ENCODE measurements at places on chromosomes 4 and X.
A peak's percentile ranks its signal among the peaks of the same experiment; 100 is the strongest.

DNA sequence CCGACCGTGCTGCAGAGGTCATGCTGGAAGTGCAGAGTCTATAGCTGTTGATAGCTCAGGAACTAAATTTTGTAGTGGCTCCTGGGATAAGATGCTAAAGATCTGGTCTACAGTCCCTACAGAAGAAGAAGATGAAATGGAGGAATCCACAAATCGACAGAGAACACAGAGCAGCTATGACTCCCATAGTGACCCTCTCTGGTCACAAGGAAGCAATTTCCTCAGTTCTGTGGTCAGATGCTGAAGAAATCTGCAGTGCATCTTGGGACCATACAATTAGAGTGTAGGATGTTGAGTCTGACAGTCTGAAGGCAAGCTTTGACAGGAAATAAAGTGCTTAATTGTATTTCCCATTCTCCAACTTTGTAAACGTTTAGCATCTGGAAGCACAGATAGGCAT is 8.8 kb downstream of the MANBA start:
- DNase-seq, result no peak

- DNase-seq, result no peak
Observed at GRCh38 chrX:38599796-38600755, 38.7 kb downstream of the TSPAN7 start.

- DNase-seq, result peak; percentile 69
Observed at GRCh38 chr4:1711571-1712215, 426 bp downstream of the SLBP start.

DNA sequence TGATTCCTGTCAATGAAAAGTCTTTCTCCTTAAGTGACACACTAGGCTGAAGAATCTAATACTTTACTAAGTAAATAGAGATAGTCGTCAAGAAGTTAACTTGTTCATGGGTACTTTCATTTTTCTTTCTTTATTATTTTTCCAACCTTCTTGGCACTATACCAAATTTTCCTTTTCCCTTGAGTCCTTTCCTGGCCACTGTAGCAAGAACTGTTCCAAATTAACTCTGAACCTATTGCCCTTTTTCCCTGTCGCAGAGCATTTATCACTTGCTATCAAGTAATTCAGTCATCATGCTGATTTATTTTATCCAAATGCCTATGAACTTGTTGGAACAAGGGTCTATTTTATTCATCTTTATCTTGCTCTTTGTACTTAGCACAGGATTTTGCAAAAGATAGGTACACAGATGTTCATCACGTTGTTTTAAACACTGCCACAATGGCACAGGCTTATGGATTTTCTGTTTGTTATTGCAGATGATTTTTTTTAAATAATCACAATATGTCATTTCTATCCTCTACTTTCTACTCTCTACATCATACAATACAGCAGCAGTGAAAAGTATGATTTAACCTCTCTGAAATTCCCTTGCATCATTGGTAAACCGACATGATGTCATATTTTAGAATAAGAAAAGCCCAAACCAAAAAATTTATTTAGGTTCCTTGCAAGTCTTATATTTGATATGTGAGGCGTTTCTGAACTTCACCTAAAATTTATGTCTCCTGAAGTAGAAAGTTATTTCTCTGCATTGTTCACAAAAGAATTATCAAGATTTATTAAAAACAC is 2352.3 kb downstream of the PCDH7 start:
- no peak for DNase-seq

DNA sequence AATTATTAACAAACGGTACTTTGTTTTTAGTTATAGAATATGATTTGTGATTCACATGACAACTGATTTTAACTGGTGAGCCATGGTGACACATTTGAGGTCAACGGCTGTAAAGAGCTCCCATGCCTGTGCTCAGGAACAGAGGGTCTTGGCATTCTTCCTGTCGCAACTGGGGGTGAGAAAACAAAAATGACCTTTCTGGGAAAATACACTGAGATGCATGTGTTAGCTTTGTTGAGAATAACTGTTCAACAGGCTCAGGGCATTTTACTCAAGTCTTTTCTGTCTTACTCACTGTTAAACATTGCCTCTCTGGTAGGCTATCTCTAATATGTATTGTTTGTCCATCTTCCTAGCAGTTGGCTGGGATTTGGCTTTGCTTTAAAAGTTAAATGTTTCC is 57.1 kb upstream of the HPGD start:
- DNase-seq, result no peak

DNA sequence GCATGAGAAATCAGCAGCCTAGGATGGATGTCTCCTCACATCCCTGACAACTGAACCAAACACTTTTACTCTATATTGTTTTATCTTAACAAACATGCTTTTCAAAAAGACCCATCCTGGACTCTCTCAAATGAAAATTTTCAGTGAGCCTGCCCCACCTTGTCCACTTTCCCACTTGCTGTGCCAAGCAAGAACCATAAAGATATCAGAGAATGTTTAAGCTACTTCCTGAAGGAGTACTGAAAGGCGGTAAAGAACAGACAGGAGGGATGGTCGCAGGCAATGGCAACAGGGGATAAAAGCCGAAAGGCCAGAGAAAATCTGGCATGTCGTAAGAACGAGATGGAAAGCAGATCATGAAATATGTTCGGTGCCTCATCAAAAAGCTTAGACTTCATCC is 10.5 kb downstream of the APBB2 start:
- no peak for DNase-seq

GRCh38 chr4:85725721-85726170 is 250.8 kb downstream of the ARHGAP24 start:
- DNase-seq, result peak; percentile 21

DNA sequence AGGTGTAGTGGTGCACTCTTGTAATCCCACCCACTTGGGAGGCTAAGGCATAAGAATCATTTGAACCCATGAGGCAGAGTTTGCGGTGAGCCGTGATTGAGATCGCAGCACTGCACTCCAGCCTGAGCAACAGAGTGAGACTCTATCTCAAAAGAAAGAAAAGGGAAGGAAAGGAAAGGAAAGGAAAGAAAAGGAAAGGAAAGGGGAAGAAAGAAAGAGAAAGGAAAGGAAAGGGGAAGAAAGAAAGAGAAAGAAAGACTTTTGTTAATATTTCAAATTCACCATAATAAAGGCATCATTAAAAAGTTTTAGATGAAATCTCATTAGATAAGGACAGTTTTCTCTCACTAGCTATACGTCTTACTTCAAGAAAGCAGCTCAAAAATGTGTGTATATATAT is 660.5 kb upstream of the ATOH1 start:
- DNase-seq, result no peak

GRCh38 chr4:118918388-118918787 is 29.7 kb downstream of the SYNPO2 start:
- no peak for DNase-seq

DNA sequence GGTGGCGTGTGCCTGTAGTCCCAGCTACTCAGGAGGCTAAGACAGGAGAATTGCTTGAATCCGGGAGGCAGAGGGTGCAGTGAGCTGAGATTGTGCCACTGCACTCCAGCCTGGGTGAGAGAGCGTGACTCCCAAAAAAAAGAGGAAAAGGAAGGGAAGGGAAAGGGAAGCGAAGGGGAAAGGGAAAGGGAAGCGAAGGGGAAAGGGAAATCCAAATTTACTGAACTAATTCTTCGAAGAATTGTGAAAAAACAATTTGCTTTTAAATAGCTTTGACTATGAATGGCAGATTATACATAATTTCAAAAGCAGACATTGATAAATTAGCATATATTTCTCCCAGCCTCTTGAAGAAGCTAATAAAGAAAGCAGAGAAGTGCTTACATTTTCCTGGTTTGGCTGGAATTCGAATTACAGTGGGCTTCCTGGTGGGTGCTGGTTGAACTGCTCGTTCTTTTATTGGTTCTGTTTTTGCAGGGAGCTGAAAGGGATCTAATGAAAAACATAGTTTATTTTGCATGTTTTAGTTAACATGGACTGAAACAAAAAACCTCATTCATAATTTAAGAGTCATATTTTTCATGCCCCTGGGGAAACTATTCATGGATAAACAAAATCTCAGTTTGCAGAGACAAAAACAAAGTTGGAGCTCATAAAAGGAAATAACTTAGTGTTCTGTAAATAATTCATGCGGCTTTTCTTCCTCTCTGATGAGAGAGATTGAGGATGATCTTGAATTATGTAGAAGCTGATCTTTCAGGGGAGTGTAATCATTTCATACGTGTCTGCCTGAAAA is 66.0 kb downstream of the RPS3A start:
- DNase-seq, result no peak

DNA sequence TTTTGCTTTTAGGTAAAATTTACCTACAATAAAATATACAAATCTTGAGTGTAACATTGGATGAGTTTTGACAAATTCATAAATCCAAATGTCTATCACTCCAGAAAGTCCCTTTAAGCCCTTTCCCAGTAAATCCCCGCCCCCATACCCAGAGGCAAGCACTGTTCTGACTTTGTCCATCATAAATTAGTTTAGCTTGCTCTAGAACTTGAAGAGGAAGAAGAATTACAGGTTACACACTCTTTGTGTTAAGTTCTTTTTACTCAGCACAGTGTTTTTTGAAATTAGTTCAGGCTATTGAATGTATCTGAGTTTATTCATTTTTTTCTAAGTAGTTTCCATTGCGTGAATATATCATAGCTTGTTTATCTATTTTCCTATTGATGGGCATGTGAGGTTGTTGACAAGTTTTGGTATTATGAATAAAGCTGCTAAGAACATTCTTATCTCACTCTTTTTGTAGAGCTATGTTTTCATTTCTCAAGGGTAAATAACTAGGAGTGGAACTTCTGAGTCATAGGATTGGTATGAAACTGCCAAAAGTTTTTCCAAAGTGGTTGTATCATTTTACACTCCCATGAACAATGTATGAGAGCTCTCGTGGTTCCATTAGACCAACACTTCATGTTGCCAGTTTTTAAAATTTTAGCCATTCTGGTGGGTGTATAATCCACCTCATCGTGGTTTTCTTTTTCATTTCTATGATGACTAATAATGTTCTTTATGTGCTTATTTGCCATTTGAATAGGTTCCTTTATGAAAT is 22.4 kb upstream of the HPSE start:
- no peak for DNase-seq

DNA sequence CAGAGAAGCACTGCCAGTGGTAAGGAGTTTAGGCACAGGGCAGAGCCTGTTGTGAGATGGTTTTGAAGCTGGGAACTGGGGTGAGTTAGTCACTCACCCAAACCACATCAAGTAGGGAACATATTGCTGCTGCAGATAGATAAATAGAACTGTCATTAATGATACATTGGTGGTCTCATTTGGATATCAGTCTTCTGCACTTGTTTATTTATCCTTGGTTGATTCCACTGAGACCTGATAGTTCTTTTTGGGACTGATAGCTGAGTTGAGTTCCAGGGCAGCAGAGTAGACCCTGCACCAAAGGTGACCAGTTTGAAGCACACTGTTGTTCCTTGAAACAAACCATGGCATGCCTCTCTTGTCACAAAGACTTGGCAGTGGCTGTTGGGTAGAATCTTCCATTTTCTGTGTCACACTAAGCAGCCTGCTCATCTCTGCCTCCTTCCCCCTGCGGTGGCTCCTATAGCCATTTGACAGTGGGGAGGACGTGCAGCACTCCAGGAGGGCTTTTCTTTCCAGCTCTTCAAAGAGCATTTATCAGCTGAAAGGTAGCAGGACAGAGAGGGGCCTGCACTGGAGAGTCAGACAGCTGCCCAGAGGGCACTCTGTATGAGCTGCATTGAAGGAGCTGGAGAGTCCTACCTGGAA is 59.7 kb upstream of the TMEM164 start:
- no peak for DNase-seq

GRCh38 chr4:76197031-76197743 is 16.4 kb downstream of the SCARB2 start:
- DNase-seq, result no peak

DNA sequence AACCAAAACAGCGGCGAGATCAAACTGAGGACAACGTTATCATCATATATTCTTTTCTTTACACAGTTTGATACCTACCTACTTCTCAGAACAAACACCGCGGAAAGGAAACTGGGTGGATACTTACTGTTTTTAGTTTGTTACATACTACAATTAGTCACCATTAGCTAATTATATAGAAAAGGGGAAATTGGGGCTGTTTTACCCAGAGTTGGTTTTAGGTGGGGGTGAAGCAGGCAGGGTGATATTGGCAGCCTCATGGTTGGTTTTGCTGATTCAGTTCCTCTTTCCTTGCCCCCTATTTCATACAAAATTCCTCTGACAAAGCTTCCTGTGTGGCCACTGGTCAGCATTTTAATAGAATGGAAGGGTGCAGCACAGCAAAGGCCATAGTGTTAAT is 77.8 kb downstream of the SORBS2 start:
- DNase-seq, result no peak

DNA sequence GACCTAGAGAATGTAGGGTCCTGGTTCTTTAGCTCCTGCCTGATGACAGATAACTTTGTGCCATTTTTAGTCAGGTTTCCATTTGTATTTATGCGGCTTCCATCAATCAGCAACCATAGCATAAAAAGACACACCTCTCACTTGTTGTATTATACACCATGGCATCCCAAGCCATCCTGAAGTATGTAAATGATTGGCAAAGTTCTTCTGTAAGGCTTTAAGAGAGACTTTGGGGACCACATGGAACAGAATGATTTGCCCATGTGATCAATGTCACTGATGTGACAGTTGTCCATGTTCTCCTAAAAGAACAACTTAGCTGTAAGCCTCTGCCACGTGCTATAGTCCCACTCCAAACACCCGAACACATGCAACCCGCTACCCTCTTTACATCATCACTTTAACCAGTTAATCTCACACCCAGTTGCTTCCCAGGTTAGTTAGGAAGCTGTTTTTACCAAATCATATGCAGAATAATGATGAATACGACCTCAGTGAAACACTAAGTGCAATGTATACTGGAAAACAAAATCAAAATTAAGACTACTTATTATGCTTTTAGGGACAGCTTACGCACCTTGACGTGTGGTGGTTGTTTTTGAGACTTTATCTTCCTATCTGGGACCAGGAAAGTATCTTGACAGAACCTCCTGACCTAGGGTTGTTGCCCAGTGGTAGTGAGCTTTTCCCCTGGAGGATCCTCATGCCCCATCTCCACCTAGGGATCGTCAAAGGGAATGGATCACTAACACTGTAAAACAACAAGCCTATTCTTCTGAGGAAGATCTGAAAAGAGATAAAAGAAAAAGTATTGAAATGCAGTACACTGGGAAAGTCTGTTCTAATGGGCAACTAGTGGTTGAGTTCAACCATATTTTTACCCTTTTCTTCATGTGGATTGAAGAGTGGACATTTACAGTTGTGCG is 267.8 kb downstream of the CHIC1 start:
- DNase-seq, result no peak

GRCh38 chrX:11739776-11740175 is 18.3 kb upstream of the MSL3 start:
- no peak for DNase-seq

- peak; percentile 31 for DNase-seq
Observed at GRCh38 chrX:56233682-56234081, 1.5 kb downstream of the KLF8 start.

DNA sequence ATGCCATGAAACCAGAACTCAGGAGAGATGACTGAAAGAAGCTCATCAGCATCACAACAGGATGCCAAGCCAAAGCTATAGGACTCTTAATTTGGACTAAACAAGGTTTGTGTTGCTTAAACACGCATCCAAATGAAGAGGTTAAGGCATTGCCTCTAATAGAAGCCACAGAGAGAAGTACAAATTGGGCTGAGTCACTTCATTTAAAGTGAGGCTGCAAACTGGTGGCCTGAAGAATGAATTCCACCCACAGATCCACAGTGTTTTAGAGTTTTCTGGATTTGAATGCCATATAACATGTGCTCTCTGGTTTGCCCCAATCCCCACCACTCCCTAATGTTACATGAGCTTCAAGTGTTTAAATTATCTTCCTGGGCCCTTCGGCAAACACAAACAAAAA is 103.5 kb downstream of the FIP1L1 start:
- DNase-seq, result no peak

GRCh38 chr4:160217352-160217751 is 1114.5 kb downstream of the RAPGEF2 start:
- no peak for DNase-seq

- no peak for DNase-seq
Observed at GRCh38 chrX:40459571-40460158, 121.1 kb upstream of the ATP6AP2 start.
